ENCODE measurements at places on chromosomes 7 and 10.

GRCh38 chr7:128801667-128802418 lies 10.1 kb downstream of the CCDC136 start:
- no peak for DNase-seq

GRCh38 chr7:85573346-85573745 lies 386.5 kb upstream of the SEMA3D start:
- no peak for DNase-seq

- no peak for DNase-seq
These were observed 268.4 kb upstream of the NPVF start for GRCh38 chr7:25496476-25497368.

DNA sequence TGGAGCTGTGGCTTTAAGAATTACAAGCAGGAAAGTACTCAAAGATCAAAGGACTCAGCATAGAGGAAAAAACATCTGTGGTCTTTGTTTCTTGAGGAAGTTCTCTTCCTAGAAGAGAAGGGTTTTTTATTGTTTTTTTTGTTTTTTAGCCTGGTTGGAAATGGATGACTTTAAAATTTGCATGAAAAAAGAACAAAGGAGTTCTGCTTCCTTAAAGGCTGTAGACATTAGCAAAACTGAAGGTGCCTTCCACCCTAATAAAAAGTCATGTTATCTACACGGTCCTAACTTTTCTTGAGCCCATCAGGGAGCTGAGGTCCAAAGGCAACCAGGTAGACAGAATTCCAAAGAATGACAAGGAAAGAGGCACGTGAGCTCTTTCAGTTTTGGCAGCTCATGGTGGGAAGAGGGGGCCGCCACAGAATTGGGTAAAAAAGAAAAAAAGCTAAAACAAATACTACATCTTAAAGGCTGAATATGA lies 356.6 kb downstream of the SH2D4B start:
- DNase-seq: no peak

- no peak for DNase-seq
These were observed 795.3 kb upstream of the CELF2 start for GRCh38 chr10:10222304-10222841.

GRCh38 chr10:69425511-69426298 lies 9.0 kb upstream of the TACR2 start:
- DNase-seq: no peak

Measured in activated naive CD4-positive, alpha-beta T cell (primary cell).